ENCODE measurements at places on chromosomes 3 and 15.

DNA sequence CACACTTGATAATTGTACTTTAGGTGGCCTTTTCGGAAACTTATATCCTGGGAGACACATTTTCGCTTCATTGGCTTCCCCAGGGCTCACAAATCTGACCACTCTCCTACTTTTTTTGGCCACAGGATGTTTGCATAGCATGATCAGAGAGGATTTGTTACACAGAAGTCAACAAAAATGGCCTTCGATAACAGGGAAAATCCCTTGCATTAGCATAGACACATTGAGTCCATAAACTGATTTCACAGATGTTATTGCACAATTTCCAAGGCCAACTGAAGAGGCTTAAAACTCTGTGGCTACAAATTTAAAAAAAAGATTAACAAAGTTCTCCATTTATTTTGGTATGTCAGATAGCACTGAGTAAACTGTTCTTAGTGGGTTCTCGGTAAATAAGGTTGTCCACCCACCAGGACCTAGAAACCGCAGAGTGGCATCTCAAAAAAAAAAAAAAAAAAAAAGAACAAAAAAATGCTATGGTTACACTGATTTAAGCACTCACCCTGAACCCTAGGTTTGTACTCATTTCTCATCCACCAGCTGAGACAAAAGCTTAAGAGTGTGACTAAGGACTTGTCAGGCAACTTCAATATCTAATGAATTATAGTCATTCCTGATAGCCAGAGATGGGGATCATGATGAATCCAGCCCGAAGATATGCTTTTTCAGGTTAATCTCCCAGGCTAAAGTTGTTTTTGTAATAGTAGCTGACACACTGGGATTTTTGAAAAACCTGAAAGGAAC, 188.9 kb upstream of the SYNPR start:
- H3K36me3 ChIP-seq: no peaks in the 10 kb centered on the region
- H3K4me1 ChIP-seq: no peaks in the 10 kb centered on the region
- H3K4me3 ChIP-seq: no peak overlapping the region
- no peaks in the 10 kb centered on the region for H3K27me3 ChIP-seq

- no peaks in the 10 kb centered on the region for H3K36me3 ChIP-seq
- H3K27me3 ChIP-seq: no peaks in the 10 kb centered on the region
- H3K27ac ChIP-seq: peak within 1 kb of the TSS; percentile 85
- H3K4me3 ChIP-seq: peak within 1 kb of the TSS; percentile 93
- H3K4me1 ChIP-seq: peaks cover 21% of the 10 kb centered on the region
Measured at GRCh38 chr15:51829376-51830275, at the start of gene TMOD3. TSS of gene TMOD3 (plus strand) at chr15:51829653. CDS start at chr15:51862885, 33,232 bp downstream.

DNA sequence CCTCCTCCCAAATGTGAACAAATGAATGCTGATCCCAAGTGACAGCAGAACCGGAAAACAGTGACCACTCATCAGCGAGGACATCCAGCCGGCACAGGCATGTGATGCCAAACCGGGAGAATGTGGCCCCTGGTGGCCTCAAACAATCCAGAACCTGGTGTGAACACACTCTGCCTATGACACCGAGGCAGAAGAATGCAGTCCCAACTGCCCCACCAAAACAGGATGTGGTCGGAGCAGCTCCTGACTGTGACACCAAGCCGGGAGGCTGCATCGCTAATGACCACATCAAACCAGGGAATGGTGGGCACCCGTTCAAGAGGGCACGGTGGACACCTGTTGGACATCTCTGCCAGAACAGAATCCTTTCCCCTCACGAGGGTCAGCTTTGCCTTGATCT, 15.4 kb downstream of the SCN5A start:
- H3K27me3 ChIP-seq: no peaks in the 10 kb centered on the region
- H3K4me1 ChIP-seq: no peaks in the 10 kb centered on the region
- no peak overlapping the region for H3K27ac ChIP-seq
- DNase-seq: no peak
- no peaks in the 10 kb centered on the region for H3K36me3 ChIP-seq

DNA sequence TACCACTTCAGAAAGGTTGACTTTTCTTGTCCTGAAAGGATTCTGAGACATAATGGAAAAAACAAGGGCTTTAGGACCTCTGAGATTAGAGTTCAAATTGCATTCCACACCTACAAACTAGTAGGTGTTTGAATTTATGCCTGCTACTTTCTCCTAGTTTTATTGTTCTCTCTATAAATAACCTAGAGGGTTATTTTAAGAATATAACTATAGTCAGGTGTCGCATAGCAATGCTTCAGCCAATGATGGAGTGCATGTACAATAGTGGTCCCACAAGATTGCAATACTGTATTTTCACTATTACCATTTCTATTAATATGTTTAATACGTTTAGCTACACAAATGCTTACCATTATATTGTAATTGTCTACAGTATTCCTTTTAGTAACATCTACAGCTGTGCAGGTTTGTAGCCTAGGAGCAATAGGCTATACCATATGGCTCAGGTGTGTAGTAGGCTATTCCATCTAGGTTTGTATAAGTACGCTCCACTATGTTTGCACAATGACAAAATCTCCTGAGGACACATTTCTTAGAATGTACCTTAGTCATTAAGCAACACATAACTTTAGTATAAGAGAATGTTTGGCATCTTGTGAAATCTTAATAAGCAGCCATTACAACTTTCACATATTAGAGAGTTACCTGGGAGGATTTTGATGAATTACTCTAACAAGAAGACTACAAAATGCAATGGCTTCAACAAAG, 1352.5 kb downstream of the ZPLD1 start:
- H3K4me3 ChIP-seq: no peak overlapping the region
- no peaks in the 10 kb centered on the region for H3K36me3 ChIP-seq
- DNase-seq: no peak
- H3K27ac ChIP-seq: no peak overlapping the region

- no peaks in the 10 kb centered on the region for H3K4me1 ChIP-seq
- H3K36me3 ChIP-seq: no peaks in the 10 kb centered on the region
- peak overlapping the region; percentile 27 for H3K27ac ChIP-seq
- H3K4me3 ChIP-seq: peak overlapping the region; percentile 15
- H3K27me3 ChIP-seq: no peaks in the 10 kb centered on the region
- DNase-seq: no peak
Measured at GRCh38 chr3:18989237-18989795, 159.0 kb upstream of the KCNH8 start.

DNA sequence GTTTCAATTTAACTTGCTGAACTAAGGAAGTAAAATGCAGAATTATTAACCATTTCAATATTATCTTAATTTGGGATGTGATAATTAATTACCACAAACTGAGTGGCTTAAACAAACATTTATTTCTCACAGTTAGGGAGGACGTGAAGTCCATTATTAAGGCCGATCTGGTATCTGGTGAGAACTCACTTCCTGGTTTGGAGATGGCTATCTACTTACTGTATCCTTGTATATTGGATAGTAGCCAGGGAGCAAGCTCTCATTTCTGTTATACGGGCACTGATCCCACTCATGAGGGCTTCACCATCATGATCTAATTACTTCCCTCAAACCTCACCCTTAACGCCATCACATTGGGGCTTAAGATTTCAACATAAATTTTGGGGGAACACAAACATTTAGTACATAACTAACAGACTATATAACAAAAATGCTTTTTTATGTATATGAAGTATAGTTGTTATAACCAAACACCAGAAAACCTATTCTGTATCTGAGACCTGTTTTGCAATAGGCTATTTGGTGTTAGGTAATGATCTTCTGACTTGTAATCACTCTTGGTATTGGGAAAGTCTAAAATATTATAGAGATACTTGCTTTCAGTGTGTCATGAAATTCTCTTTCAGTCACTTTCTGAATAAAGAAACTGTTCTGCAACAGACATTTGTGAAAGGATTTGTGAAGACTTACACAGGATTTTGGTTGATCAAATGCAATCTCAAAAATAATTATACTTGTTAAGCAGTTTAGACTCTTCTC, 4.7 kb upstream of the KPNA4 start:
- no peaks in the 10 kb centered on the region for H3K4me1 ChIP-seq
- no peak overlapping the region for H3K4me3 ChIP-seq
- DNase-seq: no peak
- peaks cover under 1% of the 10 kb centered on the region for H3K36me3 ChIP-seq

DNA sequence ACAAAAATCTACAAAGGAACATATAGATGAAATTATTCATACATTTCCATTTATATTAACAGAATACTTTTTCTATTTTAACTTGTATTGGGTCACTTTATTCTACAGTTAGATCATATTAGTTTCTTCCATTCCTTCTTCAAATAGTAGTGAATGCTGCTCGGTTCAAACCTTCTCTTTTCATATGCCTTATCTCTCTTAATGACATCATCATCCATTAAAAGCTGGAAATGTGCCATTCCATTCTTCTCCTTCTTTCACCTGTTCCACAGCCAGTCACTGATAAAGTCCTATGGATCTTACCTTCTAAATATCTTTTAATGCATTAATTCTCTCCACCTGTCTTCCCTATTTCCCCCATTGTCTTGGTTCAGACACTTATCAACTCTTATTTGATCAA, 358.0 kb upstream of the POU1F1 start:
- H3K4me3 ChIP-seq: no peak overlapping the region
- H3K27me3 ChIP-seq: no peaks in the 10 kb centered on the region
- DNase-seq: no peak
- H3K4me1 ChIP-seq: no peaks in the 10 kb centered on the region

- DNase-seq: no peak
- no peak overlapping the region for H3K4me3 ChIP-seq
- H3K4me1 ChIP-seq: peaks cover 17% of the 10 kb centered on the region
- H3K36me3 ChIP-seq: no peaks in the 10 kb centered on the region
- no peaks in the 10 kb centered on the region for H3K27me3 ChIP-seq
- no peak overlapping the region for H3K27ac ChIP-seq
Measured at GRCh38 chr3:10437995-10438901, 67.1 kb downstream of the ATP2B2 start.

DNA sequence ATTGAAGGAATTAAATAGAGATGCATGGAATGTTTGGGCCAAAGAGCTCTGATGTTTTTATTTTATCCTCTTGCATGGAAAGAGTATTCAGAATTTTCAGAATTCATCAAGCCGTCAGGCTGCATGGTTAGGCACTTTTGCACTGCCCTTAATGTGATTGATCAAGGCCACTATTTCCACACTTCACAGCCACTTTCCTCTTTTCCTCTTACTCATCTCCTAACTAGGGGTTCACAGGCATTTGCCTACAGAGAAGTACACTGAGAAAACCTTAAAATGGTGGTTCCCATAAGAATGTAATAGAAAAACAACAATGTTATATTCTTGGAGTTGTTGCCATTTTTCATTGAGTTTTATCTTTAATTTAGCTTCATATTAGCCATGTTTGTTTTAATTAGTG, 10.9 kb downstream of the SLC35A5 start:
- H3K4me1 ChIP-seq: no peaks in the 10 kb centered on the region
- H3K36me3 ChIP-seq: peaks cover 33% of the 10 kb centered on the region
- no peak for DNase-seq
- no peak overlapping the region for H3K4me3 ChIP-seq
- no peak overlapping the region for H3K27ac ChIP-seq

DNA sequence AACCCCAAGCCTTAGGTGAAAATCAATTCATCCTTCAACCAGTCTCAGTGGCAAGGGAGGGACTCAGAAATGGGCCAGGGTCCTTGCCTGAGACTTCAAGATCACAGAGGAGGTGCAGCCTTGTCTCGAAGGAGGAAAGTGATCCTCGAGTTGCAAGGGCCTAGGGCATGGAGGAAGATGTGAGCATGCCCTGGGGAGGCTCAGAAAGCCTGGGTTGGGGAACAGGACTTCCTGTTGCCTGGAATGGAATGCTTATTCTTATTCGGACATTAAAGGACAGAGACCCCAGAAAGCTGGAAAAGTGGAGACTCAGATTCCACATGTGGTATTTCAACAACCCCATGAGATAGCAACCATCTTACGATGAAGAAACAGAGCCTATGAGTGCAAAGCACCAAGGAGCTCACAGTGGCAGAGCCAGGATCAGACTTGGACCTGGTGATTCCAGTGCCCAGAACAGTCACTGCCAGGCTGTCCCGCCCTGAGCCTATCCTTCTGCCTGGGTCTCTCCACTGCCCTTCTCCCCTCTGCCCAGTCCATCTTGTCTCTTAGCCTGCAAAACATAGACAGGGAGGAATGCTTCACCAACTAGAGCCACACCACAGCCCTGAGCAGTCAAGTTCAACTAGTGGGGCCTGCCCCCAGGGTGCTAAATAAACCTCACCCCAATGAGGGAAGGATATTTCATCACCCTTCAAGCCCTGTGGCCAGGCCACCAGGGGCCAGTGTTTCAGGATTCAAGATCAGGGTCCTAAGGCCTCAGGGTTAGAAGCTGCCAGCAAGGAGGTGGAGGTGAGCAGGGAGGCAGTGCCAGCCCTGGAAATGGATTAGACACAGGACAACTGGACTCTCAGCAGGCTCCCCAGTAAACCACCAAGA, 21.9 kb downstream of the DAPK2 start:
- H3K36me3 ChIP-seq: no peaks in the 10 kb centered on the region
- no peak overlapping the region for H3K4me3 ChIP-seq
- DNase-seq: no peak
- H3K4me1 ChIP-seq: no peaks in the 10 kb centered on the region

All from naive thymus-derived CD4-positive, alpha-beta T cell (primary cell).